ENCODE measurements at places on chromosomes 1 and 21.
A peak's percentile ranks its signal among the peaks of the same experiment; 100 is the strongest.

- no peak for DNase-seq
Measured at GRCh38 chr1:199163670-199164069, 524.8 kb downstream of the PTPRC start.

- DNase-seq, result no peak
Measured at GRCh38 chr1:161981735-161982506, 41.7 kb downstream of the OLFML2B start.

DNA sequence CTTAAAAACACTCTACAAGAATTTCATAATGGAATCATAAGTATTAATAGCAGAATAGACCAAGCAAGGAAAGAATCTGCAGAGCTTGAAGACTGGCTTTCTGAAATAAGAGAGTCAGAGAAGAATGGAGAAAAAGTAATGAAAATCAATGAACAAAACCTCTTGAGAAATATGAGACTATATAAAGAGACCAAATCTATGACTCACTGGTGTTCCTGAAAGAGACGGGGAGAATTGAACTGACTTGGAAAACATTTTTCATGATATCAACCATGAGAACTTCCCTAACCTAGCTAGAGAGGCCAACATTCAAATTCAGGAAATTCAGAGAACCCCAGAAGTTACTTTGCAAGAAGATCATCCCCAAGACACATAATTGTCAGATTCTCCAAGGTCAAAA is 85.6 kb downstream of the GDAP2 start:
- DNase-seq, result no peak

DNA sequence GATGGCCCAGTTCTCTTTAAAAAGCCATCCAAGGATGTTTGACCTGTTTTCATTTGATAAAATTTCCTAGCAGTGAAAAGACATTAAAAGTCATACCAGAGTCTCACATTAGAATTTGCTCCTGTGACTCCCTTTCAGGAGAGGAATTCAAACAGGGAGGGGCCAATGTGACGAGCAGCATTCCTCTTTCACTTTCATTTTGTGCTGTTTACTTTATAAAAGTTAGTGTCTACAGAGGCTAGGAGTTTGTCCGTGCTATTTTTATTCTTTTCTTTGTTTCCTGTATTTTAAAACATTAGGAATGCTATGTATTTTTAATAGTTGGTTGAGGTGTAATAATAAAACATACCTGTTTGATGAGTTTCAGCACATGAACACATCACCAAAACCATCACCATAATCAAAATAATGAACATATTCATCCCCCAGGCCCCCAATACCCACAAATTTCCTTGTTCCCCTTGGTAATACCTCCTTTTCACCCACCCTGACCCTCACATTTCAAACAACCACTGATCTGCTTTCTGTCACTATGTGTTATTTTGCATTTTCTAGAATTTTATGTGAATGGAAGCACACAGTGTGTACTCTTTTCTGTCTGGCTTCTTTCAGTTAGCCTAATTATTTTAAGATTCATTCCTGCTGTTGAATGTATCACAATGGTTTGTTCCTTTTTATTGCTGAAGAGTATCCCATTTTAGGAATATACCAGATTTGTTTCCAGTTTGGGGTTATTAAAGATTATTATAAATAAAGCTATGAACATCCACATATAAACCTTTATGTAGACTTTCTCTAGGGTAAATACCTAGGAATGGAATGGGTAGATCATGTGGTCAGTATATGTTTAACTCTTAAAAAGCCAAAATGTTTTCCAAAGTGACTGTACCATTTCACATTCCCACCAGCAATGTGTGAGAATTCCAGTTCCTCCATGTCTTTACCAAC is 129.5 kb downstream of the TENT5C start:
- no peak for DNase-seq

- no peak for DNase-seq
Measured at GRCh38 chr1:184254849-184255248, 132.0 kb upstream of the C1orf21 start.

- DNase-seq, result no peak
Measured at GRCh38 chr1:150905301-150905700, 18.4 kb downstream of the CTXND2 start.

DNA sequence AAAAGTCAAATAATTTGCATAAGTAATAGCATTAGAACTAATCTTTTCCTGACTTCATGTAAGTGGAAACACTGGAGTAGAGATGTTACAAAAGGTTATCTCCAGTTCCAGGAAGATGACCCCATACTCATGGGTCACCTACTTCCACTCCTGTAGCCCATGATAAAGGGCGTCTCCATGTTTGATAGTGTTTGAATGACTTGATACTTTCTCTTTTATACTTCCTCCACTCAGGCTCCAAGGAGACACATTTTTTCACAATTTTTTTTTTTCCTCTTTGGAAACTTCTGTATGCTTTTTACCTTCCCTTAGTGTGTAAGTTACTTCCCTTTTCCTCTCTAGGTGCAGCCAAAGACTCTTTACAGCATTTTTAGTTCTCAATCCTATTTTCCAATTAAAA is 382.1 kb upstream of the B3GALT2 start:
- no peak for DNase-seq

DNA sequence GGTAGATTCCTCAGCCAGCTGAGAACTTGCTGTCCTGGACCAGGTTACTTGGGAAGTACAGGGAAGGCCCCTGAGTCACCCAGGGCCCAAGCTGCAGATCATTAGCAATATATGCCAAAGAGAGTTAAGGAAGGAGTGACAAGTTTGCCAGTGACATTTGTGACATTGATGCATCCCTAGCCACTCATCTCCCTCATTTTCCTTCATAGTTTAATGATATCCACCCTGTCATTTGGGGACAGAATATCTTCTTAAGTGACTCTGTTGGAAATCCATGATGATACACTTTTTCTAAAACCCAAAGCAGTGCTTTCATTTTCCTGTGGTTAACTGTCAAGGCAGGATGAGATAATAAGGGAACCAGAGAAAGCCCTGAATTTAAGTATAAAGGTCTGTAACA is 3.2 kb downstream of the TNN start:
- no peak for DNase-seq

DNA sequence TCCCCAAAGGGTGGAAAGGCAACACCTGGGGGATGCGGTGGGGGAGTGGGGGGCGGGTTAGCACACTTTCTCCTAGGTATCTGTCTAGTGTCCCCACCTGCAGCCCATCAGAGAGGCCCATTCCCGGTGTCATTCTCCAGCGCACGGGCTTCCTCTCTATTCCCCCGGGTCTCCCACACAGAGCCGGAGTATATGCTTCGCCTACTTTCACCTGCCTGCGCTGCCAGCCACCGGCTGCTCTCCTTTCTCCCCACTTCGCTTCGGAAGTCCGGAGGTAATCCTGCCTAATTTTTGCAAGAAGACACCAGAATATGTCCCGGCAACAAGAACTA is 852 bp downstream of the RGS7 start:
- DNase-seq, result no peak

- no peak for DNase-seq
Measured at GRCh38 chr21:34530261-34530660, 18.3 kb upstream of the KCNE1 start.

- DNase-seq, result peak; percentile 71
Measured at GRCh38 chr1:17865912-17866739, 111.0 kb downstream of the ACTL8 start.

GRCh38 chr1:215056584-215056983 is 26.0 kb upstream of the KCNK2 start:
- DNase-seq, result no peak

- DNase-seq, result no peak
Measured at GRCh38 chr1:118717893-118718292, 270.2 kb downstream of the TBX15 start.

DNA sequence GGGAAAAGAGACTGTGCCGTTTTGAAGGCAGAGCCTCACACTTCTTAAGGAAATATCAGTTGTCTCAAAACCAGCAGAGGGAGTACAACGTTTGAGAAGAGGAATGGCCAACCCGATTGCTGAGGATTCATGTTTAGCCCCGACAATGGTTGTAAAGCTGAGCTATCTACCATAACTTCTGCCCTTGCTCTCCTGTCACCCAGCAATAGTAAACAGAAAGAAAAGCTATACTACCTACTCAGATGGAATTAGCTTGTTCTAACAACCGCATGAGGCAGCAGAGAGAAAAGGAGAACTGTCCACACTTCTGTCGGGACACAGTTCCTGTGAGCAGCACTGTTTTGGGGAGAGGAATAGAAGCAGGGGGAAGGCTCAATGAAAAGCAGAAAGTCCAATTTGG is 91.2 kb downstream of the SLC45A1 start:
- peak; percentile 58 for DNase-seq

- DNase-seq, result peak; percentile 52
Measured at GRCh38 chr1:239814306-239814881, 277.3 kb upstream of the FMN2 start.

DNA sequence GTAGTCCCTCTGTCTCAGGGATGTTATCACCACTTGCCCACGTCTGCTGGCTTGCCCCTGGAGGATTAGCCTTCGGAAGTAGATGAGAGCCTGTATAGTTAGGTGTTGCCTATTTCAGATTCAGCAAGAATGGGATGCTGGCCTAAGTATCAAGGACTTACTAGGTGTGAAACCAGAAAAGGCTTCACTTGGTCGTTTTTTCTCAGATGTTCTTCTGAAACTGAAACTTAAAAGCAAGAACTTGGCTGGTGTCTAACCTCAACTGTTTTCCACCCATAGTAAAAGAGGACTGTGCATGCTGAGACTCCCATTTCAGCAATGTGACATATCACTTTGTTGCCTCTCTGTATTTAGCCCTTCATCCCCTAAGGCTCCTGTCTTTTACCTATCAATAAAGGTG is 67.0 kb upstream of the LRRC53 start:
- no peak for DNase-seq

GRCh38 chr1:115356356-115356755 is 18.3 kb upstream of the NGF start:
- DNase-seq, result no peak
